ENCODE measurements at places on chromosomes 11 and 22.

DNA sequence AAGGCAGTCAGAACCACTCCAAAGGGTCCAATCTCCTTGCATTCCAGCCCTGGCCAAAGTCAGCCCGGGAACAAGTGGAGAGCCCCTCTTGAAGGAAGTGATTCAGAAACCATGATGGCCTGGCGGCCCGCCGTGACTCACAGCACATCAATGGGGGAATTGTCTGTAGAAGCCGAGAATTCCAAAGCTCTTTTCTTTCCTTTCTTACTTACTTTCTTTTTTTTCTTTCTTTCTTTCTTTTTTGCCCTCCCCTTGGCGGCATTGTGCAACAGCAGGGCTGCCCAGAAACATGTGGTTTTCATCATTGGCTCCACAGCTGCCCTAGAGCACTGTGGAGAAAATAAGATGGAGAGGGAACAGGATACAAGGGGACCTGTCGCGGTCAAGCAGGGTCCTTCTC lies 140.2 kb upstream of the TIMP3 start:
- DNase-seq: no peak

DNA sequence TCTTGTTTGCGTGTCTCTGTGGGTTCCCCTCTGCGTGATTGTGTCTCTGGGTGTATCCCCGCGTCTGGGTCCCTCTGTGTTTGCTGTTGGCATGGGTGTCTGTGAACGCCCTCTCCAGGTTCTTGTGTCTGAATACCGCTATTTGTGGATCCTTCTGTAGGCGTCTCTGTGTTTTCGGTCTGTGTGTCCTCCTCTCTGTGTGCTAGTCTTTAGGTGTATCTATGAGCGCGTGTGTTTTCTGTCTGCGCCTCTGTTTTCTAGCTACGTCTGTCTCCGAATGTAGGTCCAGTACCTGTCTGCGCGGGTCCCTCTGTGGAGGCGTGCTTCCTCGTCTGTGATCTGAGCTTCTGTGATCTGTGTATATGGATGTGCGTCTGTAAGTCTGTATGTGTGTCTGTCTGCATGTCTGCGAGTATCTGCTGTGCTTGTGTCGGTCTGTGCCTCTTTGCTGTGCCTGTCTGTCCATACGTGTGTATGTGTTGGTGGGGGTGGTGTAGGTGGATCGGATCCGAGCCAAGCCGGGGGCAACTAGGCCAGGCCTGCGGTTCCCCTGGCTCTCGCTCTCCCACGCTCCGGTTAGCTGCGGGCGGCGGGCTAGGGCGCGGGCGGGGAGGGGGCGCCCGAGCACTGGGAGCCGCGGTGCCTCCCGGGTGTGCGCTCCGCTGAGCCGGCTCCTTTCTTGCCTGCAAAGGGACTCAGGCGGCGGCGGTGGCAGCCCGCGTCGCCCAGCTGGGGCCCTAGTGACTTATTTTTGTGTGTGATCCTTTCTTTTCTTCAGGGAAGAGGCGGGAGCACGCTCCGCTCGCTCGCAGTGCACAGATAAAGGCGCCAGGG lies 105.3 kb upstream of the E2F8 start:
- DNase-seq: no peak

DNA sequence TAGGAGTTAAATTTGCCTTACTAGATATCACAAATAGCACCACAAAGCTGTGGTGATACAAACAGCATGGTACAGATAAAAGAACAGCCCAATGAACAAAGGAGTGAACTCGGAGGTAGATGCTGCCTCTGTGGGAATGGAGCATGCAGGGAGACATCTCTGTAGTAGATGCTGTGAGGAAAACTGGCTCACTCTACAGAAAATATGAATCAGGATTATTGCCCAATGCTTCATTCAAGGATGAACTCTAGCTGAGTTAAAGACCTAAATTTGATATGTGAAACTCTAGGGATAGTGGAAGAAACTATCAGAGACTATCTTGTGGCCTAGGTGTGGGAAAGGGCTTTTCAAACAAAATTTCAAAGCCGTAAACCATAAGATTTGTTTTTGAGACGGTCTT lies 15.3 kb upstream of the CAPN5 start:
- DNase-seq: no peak

DNA sequence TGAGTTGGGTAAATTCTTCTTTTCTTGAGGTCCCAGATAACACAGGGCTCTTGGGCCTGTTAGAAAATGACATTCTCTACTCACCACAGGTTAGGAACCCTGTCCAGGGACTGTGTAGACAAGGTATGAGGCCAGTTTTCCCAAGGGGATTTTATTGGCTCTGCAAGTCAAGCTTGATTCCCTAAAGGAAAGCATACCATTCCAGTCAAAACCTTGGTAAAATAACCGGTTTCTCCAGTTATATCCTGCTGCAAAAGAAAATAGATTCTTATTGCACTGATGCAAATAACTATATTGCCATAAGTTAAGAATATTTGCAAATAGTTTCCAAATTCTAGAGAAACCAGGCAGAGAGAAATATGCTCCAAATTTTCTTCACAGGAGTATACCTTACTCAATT lies 9.6 kb upstream of the FOLR3 start:
- DNase-seq: no peak

DNA sequence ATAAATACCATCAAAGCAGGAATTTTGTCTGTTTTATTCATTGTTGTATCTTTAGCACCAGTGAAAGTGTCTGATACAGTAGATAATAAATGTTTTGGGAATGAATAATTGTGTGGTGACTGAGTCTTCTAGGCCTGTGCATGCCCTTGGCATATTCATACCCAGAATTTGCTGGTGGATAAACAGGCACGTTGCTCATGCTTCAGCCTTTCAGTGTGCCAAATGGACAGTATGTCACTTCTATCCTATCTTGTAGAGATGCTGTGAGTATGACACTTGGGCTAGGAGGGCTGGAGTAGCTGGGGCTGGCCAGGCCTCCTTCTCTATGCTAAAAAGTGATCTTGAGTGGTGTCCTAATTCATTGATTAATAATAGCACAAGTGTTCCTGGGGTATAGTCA lies 287.3 kb upstream of the DDI1 start:
- no peak for DNase-seq

DNA sequence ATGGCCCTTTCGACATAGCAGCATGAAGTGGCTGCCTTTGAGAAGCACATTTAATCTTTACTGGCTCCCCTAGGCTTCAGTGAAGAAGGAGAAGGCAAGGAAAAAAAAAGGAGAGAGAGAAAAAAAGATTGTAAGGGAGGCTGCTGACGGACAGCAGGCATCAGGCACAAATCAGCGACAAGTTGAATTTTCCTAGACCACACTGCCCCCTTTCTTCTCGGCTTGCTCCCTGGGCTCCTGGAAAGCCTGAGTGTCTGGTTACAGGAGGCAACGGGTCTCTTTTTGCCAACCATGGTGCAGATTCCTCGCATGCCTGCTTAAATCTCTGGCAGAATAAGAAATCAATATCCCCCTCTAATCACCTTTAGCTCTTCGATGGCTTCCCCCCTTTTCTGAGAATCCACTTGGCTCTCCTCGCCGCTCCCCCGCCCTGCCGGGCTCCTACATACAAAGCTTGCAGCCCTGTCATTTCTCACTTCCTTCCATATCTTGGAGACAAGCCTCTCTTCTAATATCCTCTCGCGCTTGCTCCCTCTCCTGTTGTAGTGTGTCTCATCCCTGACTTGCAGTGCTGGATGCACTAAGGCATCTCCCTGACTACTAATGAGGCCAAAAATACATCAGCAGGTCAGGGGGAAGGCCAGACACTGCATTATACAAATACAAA lies 14.3 kb downstream of the BLID start:
- no peak for DNase-seq

- DNase-seq: no peak
Observed at GRCh38 chr11:69122630-69123431, 32.9 kb upstream of the SMIM38 start.

DNA sequence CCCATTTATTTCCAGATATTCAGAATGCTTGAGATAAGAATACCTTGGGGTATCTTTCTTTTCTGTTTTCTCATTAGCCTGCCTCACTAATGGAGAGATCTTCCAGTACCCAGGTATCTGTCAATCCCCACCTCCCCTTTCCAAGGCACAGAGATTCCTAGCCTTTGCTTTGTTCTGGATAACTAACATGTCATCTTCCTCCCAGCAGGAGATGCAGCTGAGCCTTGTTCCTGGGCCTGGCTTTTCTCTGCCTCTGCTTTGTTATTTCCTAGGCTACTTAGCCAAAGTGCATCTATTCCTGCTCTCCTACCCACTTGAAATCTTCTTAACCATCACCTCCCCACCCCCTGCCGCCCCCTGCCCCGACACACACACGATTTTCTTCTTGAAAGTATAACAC lies 297.1 kb downstream of the NELL1 start:
- DNase-seq: no peak

- no peak for DNase-seq
Observed at GRCh38 chr11:120931057-120931779, 92.7 kb upstream of the TBCEL start.

GRCh38 chr22:36136988-36137387 lies 23.6 kb downstream of the APOL3 start:
- DNase-seq: no peak

DNA sequence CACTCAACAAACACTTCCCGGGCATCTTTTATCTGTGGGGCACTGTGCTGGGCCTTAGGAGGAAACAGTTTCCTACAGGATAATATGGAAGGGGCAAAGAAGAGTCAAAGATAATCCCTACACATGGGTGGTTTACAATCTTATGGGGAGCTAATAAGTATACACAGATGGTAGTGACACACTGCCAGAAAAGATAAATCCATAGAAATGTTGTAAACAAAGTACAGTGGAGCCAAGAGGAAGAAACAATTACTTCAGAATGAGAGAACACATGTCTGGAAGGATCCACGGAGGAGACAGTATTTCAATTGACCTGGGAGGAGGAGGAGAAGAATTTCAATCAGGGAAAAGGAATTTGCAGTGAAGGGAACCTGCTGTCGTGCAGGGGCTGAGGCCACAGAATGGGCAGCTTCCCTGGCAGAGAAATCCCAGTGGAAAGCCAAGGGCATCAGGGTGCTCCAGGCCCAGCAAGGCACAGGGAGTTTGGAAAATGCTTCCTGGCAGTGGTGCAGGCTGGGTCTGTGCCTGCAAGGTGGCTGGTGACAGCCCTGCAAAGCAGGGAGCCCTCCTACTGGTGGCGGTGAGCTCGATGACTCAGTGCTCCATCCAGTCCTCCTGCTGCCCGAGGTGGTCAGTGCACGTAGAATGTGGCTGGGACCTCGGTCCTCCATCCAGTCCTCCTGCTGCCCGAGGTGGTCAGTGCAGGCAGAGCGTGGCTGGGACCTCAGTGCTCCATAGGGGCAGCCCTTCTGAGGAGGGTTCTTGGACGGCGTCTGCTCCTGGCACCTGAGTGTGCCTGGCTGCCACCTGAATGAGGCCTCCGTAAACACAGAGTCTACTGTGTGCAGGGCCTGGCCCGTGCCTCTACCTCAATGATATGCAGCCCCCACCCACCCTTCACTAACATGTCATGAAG lies 444.3 kb upstream of the B3GAT1 start:
- no peak for DNase-seq

- no peak for DNase-seq
Observed at GRCh38 chr11:31233425-31233824, 136.1 kb downstream of the DCDC1 start.

DNA sequence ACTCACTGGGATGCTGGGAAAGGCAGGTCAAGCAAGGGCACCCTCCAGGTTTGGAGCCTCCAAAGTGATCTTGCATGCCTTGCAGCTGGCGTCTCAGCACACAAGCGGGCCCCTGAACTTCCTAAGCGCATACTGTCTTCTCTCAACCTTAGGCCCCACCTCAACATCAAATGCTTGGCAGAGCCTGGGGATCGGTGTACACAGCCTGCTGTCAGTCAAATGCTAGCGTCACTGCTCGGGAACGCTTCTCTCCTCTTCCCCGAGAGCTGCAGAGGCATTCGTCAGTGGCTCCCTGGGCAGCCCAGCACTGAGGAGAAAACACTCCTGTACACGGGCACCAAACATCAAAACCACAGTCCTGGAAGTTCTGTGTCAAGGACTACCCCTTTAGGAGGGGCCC lies 124.9 kb downstream of the C11orf58 start:
- DNase-seq: no peak

DNA sequence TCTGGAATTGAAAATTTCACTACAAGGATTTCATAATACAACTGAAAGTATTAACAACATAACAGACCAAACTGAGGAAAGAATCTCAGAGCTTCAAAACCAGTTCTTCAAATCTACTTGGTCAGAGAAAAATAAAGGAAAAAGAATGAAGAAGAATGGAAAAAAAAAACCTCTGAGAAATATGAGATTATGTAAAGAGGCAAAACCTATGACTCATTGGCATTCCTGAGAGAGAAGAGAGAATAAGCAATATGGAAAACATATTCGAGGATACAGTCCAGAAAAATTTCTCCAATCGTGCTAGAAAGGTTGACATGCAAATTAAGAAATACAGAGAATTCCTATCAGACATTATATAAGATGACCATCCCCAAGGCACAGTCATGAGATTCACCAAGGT lies 23.4 kb upstream of the GPR83 start:
- DNase-seq: no peak

DNA sequence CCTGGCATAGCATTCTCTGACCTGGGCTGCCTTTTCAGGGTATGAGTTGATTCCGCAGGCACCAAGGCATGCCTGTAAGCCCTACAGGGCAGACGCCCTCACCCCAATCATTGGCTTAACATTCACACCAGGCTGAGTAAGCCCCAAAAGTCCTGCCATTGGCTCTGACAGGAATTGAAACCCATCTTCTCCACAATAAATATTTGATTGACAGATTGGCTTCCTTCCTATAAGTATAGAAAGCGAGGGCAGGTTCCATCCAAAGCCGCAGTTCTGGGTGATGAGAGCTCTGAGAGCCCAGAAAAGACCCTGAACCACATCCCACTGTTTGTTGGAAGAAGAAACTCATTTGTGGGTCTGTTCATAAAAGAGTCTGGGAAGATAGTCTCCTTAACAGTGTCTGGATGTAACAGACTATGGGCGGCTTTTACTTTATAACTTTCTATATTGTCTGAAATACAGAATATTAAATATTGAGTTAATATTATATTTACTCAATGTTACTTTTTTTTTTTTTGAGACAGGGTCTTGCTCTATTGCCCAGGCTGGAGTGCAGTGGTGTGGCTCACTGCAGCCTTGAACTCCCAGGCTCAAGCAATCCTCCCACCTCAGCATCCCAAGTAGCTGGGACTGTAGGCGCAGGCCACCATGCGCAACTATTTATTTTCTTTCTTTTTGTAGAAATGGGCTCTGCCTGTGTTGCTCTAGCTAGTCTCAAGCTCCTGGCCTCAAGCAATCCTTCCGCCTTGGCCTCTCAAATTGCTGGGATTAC lies 46.8 kb downstream of the FAM83F start:
- DNase-seq: no peak

- no peak for DNase-seq
Observed at GRCh38 chr11:8794677-8795103, 112.1 kb downstream of the RPL27A start.

DNA sequence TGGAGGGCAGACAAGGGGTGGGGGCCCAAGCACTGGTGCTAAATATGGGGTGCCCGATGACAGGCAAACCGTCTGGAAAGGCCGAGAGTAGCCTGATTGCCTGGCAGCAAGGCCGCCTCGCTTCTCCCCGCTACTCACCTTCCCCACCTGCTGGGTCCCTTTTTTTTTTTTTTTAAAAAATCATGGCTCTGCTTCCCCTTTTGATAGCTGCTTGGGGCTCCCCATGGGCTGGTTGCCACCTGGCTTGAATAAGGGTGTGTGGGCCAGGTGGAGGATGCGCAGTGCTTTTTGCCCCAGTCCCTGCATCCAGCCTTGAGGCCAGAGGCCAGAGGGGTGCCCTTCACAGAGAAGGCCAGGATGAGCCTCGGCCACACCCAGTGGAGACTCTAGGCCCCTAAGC lies 112.0 kb downstream of the ST3GAL4 start:
- no peak for DNase-seq

GRCh38 chr11:95101935-95102334 lies 12.3 kb downstream of the ENDOD1 start:
- no peak for DNase-seq

Measured in NCI-H774 (cell line).